ENCODE measurements at places on chromosomes 7 and 10. TPM values are rescaled to one million over a fixed set of nuclear protein-coding genes. Genes with fewer than 3 reads are reported as not detected.

- no peak overlapping the region for H3K27ac ChIP-seq
- no peaks in the 10 kb centered on the region for H3K36me3 ChIP-seq
- DNase-seq: no peak
- H3K4me3 ChIP-seq: no peak overlapping the region
- H3K4me1 ChIP-seq: no peaks in the 10 kb centered on the region
These were observed 91.0 kb upstream of the NFE2L3 start for GRCh38 chr7:26060733-26061677.

ELFN1 gene
- 1.8 TPM for total RNA-seq

DNA sequence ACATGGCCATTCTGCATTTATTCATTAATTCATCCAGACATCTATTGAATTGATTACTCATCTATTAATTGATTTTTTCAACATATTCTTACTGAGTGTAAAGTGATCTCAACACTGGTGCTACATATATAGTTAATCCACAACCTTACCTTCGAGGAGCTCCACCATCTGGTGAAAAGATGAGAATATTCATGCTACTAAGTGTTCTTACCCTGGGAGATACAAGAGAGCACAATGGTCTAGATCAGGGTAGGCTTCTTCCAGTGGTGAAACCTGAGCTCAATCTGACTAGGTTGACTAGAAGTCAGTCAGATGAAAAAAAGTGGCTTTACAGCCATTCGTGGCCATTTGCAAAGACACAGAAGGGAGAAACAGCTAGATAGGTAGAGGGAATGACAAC is 507.4 kb downstream of the ANKRD7 start:
- no peaks in the 10 kb centered on the region for H3K4me1 ChIP-seq
- H3K27me3 ChIP-seq: no peaks in the 10 kb centered on the region
- no peaks in the 10 kb centered on the region for H3K36me3 ChIP-seq
- H3K27ac ChIP-seq: no peak overlapping the region

DNA sequence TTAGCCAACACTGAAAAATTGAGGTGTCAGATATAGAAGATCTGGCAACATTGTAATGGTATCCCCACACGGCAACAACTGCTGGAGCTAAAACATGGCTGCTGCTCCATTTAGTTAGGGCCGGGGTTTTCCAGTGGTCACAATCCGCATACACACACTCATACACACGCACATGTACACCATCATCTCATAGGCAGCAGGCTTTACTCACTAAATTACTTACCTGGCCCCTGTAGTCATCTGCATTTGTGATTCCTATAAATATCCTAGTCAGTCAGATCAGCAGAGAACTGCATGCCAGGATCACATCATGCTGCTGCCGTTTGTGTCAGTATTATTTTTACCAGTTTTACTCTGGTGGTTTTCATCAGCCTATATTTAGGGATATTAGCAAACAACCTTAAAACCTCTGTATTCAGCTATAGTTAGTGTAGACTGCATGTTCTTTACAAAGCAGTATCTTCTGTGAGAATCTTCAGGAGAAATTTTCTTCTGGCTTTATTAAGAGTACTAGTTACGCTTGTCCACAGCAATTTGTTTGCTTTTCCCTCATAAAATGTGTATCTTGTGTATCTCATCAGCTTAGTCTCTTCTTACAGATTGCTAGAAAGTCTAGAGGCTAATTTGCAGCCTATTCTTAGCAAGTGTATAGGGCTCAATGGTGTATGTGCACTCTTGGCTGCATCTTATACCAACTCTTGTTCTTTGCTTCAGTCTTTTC is 38.3 kb upstream of the PTPN12 start:
- DNase-seq: no peak
- H3K4me3 ChIP-seq: no peak overlapping the region
- no peaks in the 10 kb centered on the region for H3K27me3 ChIP-seq

AEBP1 gene
- 76.0 TPM for total RNA-seq

GRCh38 chr10:88754287-88754686 is 5.5 kb upstream of the LIPN start:
- DNase-seq: peak; percentile 60
- peaks cover 5% of the 10 kb centered on the region for H3K27me3 ChIP-seq
- 0 out of 2 replicates have a peak, but pooled peaks cover 4% of the 10 kb centered on the region for H3K36me3 ChIP-seq
- H3K4me1 ChIP-seq: peaks cover 11% of the 10 kb centered on the region
- H3K27ac ChIP-seq: no peak overlapping the region

APBB1IP gene
- total RNA-seq: 36.1 TPM

CALML5 gene
- total RNA-seq: not detected

DNA sequence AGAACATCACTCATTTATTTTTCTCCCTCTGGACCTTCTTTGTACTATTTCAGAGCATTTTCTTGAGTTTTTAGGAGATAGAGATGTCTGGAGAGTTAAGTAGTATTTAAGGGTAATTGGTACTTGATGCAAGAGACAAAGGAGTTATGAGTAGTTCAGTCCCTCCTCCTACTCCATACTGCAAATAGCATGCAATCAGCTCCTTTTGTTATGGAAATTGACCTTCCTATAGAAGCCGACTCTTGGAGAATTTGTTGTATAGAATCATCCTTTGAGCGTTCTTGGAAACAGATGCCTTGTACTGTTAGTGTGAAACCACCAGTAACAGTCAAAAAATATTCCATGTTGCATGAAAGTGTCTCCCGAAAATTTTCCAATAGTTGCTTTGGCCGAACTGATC is 428.2 kb upstream of the GALNT17 start:
- no peaks in the 10 kb centered on the region for H3K36me3 ChIP-seq
- peaks cover 1% of the 10 kb centered on the region for H3K27me3 ChIP-seq
- H3K4me1 ChIP-seq: no peaks in the 10 kb centered on the region
- H3K4me3 ChIP-seq: no peak overlapping the region
- no peak overlapping the region for H3K27ac ChIP-seq
- DNase-seq: no peak

AKR1C4 gene
- not detected for total RNA-seq

DNA sequence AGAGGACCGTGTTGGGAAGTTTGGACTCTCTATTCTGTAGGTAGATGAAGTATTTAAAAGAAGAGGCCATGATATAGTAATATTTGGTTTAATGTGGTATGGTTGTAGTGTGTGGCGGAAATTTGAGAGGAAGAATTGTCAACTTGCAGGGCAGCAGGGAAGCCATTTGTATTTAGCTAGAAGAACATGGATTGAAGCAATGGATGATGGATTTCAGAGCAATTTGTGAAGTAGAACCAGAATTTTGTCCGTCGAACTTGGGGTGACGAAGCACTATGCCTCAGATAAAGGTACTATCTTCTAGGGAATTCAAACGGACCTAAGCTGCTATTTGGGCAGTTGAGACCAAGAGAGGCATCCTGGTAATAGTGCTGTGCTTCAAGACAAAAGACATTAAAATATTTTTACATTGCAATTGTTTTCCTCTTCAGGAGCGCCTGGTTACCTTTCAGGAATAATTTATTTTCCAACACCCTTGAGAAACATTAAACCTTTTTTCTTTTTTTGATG is 615 bp upstream of the WBP1L start:
- H3K27ac ChIP-seq: peak overlapping the region; percentile 79
- no peaks in the 10 kb centered on the region for H3K36me3 ChIP-seq

- H3K4me3 ChIP-seq: no peak overlapping the region
- no peak overlapping the region for H3K27ac ChIP-seq
- peaks cover 11% of the 10 kb centered on the region for H3K36me3 ChIP-seq
- H3K4me1 ChIP-seq: no peaks in the 10 kb centered on the region
These were observed 75.9 kb downstream of the RGS10 start for GRCh38 chr10:119466655-119467054.

POLD2 gene
- total RNA-seq: 210 TPM

DNA sequence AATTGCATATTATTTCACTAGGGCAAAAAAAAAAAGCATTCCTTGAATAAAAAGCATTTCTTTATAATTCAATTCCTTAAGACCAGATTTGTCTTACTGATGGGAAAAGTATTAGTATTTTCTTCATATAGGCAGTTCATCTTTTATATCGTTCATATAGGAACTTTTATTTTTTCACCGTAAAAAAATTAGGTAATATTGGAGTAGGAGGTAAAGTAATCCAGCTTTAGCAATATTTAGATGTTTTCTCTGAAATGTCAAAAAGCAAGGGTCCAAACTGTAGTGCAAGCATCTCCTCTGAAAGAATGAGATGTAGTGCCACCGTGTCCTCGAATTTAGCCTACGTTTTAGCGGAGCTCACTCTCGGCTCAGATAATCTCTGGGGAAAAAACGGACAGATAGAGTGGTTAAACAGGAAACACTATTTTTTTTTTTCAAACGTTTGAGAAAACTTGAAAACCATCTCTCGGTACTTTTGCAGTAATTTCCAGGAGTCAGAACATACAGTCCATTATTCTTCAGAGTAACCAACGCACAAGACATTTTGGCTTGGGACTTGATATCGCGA is 5.5 kb upstream of the SPAG6 start:
- H3K27me3 ChIP-seq: peaks cover 50% of the 10 kb centered on the region
- H3K36me3 ChIP-seq: peaks cover 13% of the 10 kb centered on the region
- DNase-seq: no peak
- H3K4me1 ChIP-seq: peaks cover 24% of the 10 kb centered on the region

GRCh38 chr7:69748530-69748929 is 150.3 kb downstream of the AUTS2 start:
- H3K27ac ChIP-seq: no peak overlapping the region
- H3K36me3 ChIP-seq: peaks cover 6% of the 10 kb centered on the region
- H3K4me3 ChIP-seq: no peak overlapping the region

C7orf33 gene
- total RNA-seq: not detected

DNA sequence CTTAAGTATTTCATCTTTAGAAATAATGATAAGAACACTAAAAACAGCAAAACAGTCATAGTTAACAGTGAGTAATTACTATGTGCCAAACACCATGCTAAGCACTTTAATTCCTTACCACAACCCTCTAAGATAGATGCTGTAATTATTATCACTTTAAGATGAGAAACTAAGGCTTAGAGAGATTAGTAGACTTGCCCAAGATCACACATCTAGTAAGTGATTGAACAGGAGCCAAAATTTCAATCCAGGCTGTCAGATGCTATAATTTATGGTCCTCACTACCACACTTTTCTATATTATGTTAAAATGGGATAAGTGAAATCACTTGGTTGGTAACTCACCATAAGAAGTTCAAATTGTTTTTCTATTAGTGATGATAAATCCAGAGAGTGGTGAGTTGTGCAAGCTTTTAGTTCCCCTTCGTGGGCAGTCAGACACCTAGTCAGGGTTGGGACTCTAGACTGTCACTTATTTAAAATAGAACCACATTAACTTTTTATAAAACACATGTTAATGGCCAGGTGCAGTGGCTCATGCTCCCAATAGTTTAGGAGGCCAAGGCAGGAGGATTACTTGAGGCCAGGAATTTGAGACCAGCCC is 85.9 kb upstream of the GATA3 start:
- no peak for DNase-seq
- H3K36me3 ChIP-seq: peaks cover 17% of the 10 kb centered on the region
- no peak overlapping the region for H3K27ac ChIP-seq
- no peak overlapping the region for H3K4me3 ChIP-seq
- no peaks in the 10 kb centered on the region for H3K27me3 ChIP-seq

- no peaks in the 10 kb centered on the region for H3K27me3 ChIP-seq
- no peak overlapping the region for H3K4me3 ChIP-seq
- no peak overlapping the region for H3K27ac ChIP-seq
- H3K36me3 ChIP-seq: peaks cover 4% of the 10 kb centered on the region
- no peak for DNase-seq
These were observed 138.1 kb downstream of the LRMDA start for GRCh38 chr10:75569506-75569905.

- peaks cover 9% of the 10 kb centered on the region for H3K36me3 ChIP-seq
- DNase-seq: no peak
- peaks cover 12% of the 10 kb centered on the region for H3K4me1 ChIP-seq
- no peaks in the 10 kb centered on the region for H3K27me3 ChIP-seq
These were observed 59.4 kb upstream of the MRLN start for GRCh38 chr10:59812519-59813122.

GRCh38 chr7:80681272-80681885 is 42.9 kb downstream of the CD36 start:
- DNase-seq: peak; percentile 20
- H3K36me3 ChIP-seq: peaks cover 8% of the 10 kb centered on the region
- no peak overlapping the region for H3K4me3 ChIP-seq

C10orf53 gene
- total RNA-seq: not detected

GRCh38 chr10:4617589-4617988 is 208.4 kb upstream of the AKR1E2 start:
- no peak overlapping the region for H3K27ac ChIP-seq
- no peak overlapping the region for H3K4me3 ChIP-seq
- DNase-seq: no peak
- peaks cover 5% of the 10 kb centered on the region for H3K4me1 ChIP-seq
- no peaks in the 10 kb centered on the region for H3K27me3 ChIP-seq
- H3K36me3 ChIP-seq: peaks cover 14% of the 10 kb centered on the region

GRCh38 chr10:85148693-85149640 is 820.6 kb downstream of the CCSER2 start:
- H3K27me3 ChIP-seq: no peaks in the 10 kb centered on the region
- H3K4me3 ChIP-seq: no peak overlapping the region
- H3K4me1 ChIP-seq: no peaks in the 10 kb centered on the region
- no peak for DNase-seq
- no peak overlapping the region for H3K27ac ChIP-seq

CALD1 gene
- total RNA-seq: 1,058 TPM

DNA sequence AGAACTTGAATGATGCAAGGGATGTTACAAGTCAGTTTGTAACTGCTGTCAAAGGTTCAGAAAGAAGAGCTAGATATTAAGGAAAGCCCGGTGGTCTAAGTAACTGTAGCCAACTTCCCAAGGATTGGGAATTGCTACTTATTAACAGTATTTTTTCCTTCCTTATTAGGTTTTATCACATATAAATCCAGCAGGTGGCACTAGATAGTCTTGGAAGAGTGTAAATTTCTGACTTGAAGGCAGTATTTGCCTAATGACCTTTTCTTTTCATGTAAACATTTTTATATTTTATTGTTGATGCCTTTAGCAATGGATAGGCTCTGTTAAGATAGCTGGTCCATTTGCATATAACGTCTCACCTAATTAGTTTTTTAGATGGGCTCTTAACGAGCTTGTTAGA is 51.2 kb downstream of the ANLN start:
- H3K36me3 ChIP-seq: peaks cover 21% of the 10 kb centered on the region
- H3K4me3 ChIP-seq: no peak overlapping the region
- peak; percentile 33 for DNase-seq
- no peaks in the 10 kb centered on the region for H3K27me3 ChIP-seq
- peaks cover 13% of the 10 kb centered on the region for H3K4me1 ChIP-seq

- peaks cover 67% of the 10 kb centered on the region for H3K36me3 ChIP-seq
- H3K4me1 ChIP-seq: peaks cover 54% of the 10 kb centered on the region
- DNase-seq: no peak
- H3K27ac ChIP-seq: no peak overlapping the region
- H3K27me3 ChIP-seq: peaks cover 8% of the 10 kb centered on the region
These were observed 35.9 kb downstream of the ITGB1 start for GRCh38 chr10:32922170-32922569.

GRCh38 chr10:126255313-126255712 is 133.0 kb downstream of the ADAM12 start:
- no peak overlapping the region for H3K4me3 ChIP-seq
- H3K27ac ChIP-seq: no peak overlapping the region
- no peak for DNase-seq
- peaks cover 5% of the 10 kb centered on the region for H3K27me3 ChIP-seq

DNA sequence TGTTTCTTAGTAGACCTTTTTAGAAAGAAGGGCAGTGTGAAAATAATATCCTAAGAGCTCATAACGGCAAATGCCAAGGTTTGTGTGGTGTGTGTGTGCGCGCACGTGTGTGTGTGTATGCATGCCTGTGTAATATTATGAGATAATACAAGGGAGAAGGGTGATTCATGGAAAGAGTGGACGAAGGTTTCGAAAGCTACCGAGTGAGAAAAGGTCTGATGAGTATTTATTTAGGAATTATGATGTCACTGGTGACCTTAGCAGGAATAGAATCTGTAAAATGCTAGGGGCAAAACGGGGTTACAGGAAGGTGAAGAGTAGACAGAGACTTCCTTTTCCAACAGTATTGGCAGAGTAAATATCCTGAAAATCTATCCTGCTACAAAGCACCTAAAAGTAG is 107.3 kb downstream of the AHR start:
- DNase-seq: peak; percentile 87
- H3K36me3 ChIP-seq: no peaks in the 10 kb centered on the region
- peak overlapping the region; percentile 70 for H3K4me3 ChIP-seq

INMT gene
- not detected for total RNA-seq

Data from HFFc6 (cell line).